ENCODE measurements at places on chromosomes 13 and 19.
A peak's percentile ranks its signal among the peaks of the same experiment; 100 is the strongest.

- no peak for DNase-seq
These were observed 51.3 kb downstream of the MBNL2 start for GRCh38 chr13:97273341-97273831.

DNA sequence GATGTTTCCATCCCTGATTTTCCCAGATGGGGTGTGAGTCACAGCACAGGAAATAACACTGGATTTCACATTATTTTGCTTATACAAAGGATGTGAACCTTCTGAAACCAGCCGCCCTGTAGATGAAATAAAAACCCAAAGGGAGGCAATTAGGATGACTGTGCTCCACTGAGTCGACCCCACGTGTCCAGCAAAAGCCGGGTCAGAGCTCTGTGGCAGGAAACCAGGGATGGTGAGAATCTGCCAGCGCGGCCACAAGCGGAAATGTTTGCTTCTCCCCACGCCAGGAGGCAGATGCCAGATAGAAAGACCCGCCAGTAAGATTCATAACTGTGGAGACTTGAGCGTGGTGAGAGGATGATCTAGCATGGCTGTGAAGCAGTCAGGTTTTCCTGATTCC, 764.4 kb downstream of the LIG4 start:
- DNase-seq, result peak; percentile 38

DNA sequence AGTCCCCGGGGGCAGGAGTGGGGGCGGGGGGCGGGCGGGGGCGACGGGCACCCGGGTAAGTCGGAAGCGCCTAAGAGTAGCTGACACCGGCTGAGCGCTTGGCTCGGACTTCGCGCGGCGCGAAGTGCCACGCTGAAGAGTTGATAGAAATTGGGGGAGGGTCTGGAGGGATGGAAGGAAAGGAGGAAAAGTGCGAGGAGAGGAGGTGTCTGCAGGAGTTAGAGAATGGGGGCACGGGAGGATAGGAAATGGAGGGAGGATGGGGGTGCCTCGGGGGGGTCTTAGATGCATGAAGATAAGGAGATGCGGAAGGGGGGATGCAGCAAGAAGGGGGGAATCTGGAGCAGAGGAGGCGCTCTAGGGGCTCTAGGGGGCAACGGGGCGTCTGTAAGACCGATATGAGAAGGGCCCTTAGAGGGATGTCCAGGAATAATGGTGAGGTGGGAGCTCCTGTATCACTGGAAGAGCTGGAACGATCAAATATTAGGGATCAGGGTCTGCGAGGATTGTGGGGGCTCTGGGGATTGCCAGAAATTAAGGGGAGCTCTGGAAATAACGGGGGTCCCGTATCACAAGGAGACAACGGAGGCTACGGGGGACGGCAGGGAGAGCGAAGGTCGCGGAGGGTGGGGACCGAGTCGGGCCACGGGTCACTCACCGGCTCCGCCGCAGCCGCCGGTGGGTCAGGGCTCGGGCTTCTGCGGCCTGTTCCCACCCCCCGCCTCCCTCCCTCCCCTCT, at the start of gene MYPOP:
Gene MYPOP (minus strand): TSS at position 702 of the 739 bp plus-strand sequence. CDS start 840 bp downstream, outside the sequence.
- DNase-seq, result peak; percentile 41

DNA sequence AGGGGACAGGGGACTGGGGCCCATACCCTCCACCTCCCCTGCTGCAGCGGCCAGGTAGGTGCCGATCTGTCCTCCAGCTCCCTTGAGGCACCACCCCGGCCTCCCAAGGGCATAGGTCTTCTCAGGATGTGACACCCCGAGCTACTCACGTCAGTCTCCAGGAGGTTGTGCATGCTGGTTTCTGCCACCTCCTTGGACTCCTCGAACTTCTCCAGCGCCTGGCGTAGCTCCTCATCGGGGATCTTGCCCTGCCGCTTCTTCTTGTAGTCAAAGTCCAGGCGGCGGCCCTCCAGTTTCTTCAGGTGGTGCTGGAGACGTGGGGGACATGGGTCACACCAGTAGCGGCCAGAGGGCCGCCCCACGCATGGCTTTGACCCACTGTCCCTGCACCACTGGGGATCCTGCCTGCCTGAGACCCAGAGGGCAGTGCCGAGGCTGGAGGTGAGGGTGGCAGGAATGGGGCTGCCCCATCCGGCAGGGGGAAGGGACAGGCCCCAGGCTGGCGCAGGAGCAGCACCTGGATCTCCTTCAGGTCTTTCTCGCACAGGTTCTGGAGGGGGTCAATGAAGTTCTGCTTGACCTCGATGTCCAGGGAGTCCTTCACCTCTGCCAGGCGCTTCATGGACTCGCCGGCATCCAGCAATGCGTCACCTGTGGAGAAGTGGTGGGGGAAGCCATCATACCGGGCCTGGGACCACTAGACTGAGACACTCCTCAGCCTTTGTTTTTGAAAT, 20.4 kb downstream of the MPND start:
- DNase-seq, result no peak

DNA sequence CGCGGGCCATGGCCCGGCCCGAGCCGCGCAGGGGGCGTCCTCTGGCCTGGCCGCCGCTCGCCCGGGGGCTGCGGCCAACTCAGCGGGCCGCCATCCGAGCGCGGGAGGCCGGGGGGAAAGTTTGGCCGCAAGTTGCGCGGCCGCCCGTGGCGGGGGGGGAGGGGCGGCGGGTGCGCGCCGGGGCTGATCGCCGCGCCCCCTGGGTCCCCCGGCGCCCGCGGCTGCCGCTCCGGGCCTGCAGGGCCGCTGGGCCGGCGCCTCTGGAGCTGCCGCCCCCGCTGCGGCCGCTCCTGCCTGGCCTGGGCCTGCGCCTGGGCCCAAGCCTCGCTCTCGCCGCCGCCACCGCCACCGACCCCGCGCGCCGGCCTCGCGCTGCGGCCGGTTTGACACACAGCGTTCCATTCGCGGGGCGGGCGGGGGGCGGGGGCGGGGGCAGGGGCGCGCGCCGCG, at the start of gene NR2F6:
Gene NR2F6 (minus strand): TSS at position 385 of the 450 bp plus-strand sequence. CDS start 699 bp downstream, outside the sequence.
- no peak for DNase-seq

DNA sequence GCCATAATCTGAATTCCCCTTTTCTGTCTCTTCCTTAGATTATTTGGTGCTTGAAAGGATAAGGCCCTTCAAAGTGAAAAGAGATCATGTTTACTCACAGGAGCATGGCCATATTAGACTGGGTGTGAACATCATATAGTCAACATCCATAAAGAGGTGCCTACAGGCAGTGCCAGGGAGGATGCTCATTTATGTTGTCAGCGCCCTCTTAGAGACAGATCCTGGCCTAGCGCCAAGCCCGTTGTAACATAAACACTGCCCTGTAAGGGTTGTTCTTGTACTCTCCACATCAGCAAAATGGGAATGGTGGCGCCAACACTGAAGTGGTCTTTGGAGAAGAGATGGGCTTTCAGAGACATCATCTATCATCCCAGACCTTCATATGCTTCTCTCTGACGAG, 16.1 kb downstream of the PCDH8 start:
- no peak for DNase-seq

DNA sequence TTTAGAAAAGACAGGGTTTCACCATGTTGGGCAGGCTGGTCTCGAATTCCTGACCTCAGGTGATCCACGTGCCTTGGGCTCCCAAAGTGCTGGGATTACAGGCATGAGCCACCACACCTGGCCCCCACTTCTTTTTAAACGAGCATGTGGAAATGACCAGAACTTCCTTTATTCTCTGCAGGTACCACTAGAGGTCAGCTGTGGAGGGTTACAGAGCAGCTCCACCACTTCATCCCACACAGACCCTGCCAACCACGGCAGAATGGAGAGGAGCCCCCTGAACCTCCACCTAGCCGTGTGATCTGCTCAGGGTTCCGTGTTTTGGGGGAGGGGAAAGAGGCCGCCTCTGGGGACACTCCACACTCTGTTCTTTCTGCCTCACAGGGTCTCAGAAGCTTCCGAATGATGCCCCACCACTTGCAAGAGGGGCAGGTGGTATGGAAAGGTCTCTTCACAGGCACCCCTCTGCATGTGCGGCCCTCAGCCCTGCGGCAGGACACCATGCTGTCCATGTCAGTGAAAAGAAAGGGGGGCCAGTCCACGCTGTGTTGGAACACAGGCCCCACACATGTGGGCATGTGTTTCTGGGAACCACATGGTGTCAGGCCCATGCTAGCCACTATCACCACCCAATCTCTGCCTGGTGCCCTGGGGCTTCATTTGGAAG, 465.0 kb downstream of the TSHZ3 start:
- no peak for DNase-seq

DNA sequence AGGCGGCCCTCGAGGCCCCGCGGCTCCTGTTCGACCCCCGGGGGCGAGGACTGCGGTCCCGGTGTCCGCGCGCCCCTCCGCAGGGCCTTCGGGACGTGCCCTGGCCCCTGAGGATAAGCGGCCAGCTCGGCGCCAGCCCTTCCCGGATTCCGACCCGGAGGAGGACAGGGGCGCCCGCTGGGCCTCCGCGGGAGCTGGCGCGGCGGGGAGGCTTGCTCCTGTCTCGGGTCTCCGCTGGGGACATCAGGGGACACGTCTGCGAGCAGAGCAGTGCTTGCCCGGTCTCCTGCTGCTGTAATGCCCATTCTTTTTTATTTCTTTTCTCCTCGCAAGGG, 829 bp downstream of the B3GLCT start:
- DNase-seq, result peak; percentile 63

GRCh38 chr13:113879494-113880360, 15.9 kb upstream of the GAS6 start:
- DNase-seq, result no peak

- DNase-seq, result peak; percentile 39
These were observed 15.4 kb downstream of the TLE5 start for GRCh38 chr19:3046698-3047495.

DNA sequence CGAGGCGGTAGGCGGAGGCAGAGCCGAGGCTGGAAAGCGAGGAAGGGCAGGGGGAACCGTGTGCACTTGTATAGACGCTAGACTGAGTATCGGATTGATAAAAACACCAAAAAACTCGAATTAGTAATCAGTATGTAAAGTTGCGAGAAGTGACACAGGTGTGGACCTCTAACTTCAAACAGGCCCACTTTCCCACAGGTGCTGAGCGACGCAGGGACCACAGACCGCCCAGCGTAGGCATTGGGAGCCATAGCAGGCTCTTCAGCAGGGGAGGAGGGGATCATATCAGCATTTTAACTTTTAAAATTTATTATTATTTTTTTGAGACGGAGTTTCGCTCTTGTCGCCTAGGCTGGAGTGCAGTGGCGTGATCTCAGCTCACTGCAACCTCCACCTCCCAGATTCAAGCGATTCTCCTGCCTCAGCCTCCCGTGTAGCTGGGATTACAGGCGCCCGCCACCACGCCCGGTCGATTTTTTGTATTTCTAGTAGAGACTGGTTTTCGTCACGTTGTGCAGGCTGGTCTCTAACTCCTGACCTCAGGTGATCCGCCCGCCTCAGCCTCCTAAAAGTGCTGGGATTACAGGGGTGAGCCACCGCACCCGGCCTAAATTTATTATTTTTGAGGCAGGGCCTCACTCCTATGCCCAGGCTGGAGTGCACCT, 574 bp downstream of the VMAC start:
- DNase-seq, result no peak

DNA sequence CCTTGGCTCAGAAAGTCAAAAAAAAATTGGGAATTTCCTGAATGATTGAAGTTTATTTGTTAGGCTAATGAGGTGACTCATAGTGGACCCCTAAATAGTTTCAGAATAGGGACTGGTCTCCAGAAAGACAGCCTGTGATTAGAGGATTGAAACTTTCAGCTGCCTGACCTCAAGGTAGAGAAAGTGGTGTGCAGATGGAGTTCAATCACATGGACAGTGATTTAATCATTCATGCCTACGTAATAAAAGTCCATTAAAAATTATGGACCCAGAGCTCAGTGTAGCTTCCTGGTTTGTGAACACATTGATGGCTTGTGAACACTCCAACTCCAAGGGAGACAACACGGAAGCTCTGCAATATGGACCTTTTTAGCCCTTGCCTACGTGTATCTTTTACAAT, 533.2 kb upstream of the PCDH9 start:
- DNase-seq, result no peak

GRCh38 chr13:31528176-31528575, 211.2 kb upstream of the RXFP2 start:
- no peak for DNase-seq

DNA sequence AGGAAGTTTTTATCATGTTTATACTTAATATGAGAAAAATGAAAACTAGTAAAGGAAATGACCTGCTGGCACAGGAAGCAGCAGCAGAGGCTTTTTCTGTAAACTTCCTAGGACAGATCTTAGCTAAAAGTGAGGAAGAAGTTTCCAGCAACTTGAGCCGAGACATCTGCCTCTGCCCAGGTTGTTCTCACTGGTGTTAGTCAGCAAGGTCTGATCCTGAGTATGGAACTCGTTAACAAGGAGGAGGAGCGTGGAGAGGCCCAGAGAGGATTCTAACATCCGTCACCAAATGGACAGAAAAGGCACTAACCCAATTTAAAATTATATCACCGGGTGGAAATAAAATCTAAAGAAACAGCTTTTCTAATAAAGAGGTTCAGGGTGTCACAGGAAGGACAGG, 43.6 kb downstream of the PHF11 start:
- no peak for DNase-seq

DNA sequence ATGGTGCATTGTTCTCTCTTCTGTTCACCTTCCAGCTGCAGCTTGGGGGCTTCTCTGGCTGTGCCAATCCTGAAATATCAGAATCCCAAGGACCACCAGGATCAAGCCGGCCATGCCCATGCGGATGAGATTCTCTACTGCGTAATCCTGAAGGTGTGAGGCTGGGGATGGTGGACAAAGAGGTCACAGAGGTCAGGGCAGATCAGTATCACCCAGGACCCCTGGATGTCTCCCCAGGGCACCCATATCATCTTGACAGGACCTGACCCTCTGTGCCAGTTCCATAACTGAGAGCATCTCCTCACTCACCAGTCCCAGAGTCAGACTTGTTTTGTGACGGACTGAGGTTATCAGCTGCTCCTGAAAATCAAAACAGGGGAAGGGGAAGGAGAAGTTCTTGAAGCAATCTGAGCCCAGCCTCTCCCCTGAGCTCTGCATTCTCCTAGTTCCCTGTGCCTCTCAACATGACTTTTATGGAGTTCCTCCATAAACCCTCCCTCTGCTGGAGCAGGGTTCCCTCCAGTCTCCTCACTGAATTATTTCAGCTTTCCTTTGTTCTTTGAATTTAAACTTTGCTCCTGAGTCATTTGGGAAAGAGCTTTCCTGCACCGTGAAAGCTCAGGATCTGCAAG, 5.5 kb downstream of the LILRA5 start:
- no peak for DNase-seq

DNA sequence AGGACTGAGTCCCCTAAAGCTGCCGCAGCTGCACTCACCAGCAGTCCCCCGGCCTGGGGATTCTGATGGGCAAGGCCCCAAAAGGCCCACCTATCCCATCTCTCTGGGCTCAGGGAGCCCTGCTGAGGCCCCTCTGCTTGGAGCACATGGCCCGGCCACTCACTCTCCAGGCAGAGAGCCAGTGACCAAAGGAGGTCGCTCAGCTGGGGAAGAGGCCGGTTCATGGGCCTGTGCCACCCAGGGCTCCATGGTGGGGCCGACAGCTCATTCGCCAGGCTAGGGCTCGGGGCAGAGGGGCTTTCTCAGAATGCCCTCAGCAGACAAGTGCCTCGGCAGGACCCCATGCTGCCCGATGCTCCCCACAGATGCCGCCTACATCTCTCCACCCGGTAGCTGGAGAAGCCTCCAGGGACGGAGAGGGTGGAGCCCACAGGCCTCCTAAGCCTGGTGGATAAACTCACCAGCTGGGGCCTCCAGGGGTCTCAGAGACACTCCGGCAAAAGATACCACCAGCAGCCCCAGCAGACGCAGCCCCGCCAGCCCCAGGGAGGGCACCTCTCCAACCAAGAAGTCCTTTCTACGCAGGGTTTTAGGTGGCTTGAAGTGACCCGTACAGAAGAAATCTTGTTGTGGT, 54.4 kb downstream of the MLLT1 start:
- DNase-seq, result no peak
